ENCODE measurements at places on chromosomes 16 and 17.

- H3K4me1 ChIP-seq, result peaks cover 20% of the 10 kb centered on the region
- H3K36me3 ChIP-seq, result peaks cover 3% of the 10 kb centered on the region
- DNase-seq, result no peak
- H3K4me3 ChIP-seq, result no peak overlapping the region
Observed at GRCh38 chr17:47692137-47692894, 1.6 kb upstream of the TBKBP1 start.

DNA sequence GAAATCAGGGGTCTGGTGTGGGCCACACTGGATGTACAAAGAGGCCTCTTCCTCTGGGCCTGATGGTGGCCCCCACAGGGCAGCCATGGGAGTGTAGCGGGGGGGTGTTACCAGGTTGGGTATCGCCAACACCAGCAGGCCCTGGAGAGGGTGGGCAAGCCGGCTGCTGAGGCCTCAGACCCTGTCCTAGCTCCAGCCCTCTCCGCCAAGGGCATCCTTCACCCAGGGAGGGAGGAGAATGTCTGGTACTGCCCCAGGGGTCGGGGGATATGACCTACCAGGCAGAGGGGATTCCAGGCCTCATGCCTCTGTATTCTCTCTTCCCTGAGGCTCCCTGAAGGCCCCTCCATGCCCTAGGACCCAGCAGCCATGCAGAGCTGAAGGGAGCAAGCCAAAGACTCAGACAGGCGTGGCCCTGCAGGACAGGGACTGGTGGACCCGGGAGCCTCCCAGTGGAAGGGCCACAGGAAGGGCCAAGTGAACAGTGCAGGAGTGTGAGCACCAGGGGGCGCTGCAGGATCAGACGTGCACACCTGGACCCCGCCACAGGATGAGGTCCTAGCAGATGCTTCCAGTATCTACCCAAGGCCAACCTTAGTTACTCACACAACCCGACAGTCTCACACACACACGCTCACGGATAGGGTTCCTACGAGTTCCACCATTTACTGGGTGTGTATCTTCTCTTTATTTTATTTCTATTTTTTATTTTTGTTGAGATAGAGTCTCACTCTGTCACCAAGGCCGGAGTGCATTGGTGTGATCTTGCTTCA is 10.9 kb upstream of the CES4A start:
- no peak overlapping the region for H3K27ac ChIP-seq
- no peak overlapping the region for H3K4me3 ChIP-seq
- peaks cover 10% of the 10 kb centered on the region for H3K4me1 ChIP-seq
- H3K36me3 ChIP-seq, result no peaks in the 10 kb centered on the region

- peaks cover 28% of the 10 kb centered on the region for H3K36me3 ChIP-seq
- DNase-seq, result no peak
- peaks cover 6% of the 10 kb centered on the region for H3K4me1 ChIP-seq
- peak overlapping the region; percentile 16 for H3K27ac ChIP-seq
Observed at GRCh38 chr17:42459256-42459800, 650 bp downstream of the ATP6V0A1 start.

GRCh38 chr17:21228111-21228510 is 14.2 kb upstream of the TMEM11 start:
- DNase-seq, result no peak
- no peaks in the 10 kb centered on the region for H3K36me3 ChIP-seq

GRCh38 chr17:69267219-69267618 is 38.6 kb upstream of the ABCA10 start:
- H3K27ac ChIP-seq, result no peak overlapping the region
- DNase-seq, result no peak
- peaks cover 1% of the 10 kb centered on the region for H3K36me3 ChIP-seq
- no peaks in the 10 kb centered on the region for H3K27me3 ChIP-seq

DNA sequence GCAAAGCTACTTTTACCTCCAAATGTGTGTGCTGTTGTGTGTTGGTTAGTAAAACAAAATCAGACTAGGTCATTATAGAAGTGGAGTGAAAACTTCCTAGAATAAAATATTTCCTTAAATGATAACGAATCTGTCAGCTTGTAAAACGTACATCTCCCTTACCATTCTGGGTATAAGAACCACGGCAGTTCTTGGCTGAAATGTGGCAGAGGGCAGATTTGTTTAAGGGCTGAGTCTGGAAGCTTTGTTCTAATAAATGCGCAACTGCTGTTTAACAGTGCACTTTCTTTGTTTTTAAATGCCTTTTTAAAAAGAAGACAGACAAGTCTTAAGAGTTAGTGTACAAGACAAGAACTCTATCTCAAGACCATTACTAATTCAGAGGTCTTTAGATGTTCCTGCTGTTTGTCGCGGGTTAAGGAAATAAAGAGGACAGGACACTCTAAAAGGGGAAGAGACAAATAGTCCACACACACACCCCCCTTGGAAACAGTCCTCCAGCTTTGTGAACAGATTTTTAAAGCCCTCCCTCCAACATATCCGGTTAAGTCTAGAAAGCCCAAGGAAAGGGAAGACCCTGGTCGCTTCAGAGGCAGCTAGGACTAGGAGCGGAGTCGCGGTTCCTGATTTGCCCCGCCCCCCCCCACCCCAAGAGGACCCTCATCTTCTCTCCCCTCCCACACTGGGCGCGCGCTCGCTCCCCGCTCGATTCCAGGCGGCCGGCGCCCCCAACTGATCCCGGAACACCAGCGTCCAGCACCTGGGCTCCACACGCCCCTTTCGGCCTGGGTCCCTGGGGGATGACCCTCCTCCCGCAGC is 658 bp downstream of the SYNRG start:
- DNase-seq, result peak; percentile 77
- H3K4me1 ChIP-seq, result no peaks in the 10 kb centered on the region
- H3K4me3 ChIP-seq, result peak overlapping the region; percentile 99
- H3K27me3 ChIP-seq, result no peaks in the 10 kb centered on the region
- H3K36me3 ChIP-seq, result peaks cover 4% of the 10 kb centered on the region

DNA sequence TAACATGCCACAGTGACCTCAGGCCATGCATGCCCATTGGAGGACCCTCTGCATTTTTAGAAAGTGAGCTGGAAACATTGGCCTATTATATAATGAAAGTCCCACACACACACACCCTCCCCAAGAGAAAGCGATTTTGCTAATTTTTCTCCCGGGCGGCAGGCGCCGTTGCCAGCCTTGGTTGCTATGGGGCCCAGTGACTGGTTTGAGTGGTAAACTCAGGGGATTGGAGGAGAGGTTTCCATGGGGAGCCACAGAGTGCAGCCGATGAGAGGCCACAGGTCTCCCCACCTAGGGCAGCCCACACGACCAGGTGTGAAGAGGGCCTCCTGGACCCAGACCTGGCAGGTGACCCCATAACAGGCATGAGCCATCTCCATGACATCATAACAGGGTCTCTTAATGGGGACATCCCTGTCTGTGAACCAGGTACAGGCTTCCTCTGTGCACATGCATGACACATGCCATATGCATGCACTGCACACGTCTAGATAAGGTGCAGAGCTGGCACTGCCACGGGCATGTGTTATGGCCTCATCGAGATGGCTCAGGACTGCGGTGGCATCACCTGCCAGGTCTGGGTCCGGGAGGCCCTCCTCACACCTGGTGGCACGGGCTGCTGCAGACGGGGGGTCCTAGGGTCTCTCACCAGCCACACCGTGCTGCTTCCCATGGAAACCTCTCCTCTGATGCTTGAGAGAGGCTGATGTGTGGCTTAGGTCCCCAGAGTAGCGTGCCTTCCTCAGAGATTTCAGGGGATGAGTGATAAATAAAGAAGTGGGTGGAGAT is 144.1 kb downstream of the RBFOX3 start:
- H3K4me3 ChIP-seq, result no peak overlapping the region
- DNase-seq, result no peak

DNA sequence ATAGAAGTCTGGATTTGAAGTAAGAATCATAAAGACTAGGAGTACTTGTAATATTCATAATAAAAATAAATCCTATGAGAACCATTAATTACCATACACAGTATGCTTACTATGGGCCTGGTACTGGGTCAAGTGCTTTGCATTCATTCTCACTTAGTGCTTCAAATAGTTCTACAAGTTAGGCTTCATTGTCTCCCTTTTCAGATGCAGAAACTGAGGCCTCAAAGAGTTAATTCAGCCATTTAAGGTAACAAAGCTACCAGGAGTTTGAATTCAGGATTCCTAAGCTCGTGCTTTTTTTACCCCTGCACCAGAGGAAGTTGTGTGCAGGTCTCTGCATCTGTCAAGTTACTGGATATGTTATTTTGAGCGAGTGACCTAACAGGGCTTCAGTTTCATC is 1098.4 kb upstream of the EEF2KMT start:
- H3K27me3 ChIP-seq, result no peaks in the 10 kb centered on the region
- no peaks in the 10 kb centered on the region for H3K4me1 ChIP-seq
- no peaks in the 10 kb centered on the region for H3K36me3 ChIP-seq
- DNase-seq, result no peak

GRCh38 chr16:27181019-27181790 is 22.1 kb upstream of the KDM8 start:
- peaks cover 5% of the 10 kb centered on the region for H3K27me3 ChIP-seq
- no peaks in the 10 kb centered on the region for H3K4me1 ChIP-seq
- no peak overlapping the region for H3K27ac ChIP-seq

DNA sequence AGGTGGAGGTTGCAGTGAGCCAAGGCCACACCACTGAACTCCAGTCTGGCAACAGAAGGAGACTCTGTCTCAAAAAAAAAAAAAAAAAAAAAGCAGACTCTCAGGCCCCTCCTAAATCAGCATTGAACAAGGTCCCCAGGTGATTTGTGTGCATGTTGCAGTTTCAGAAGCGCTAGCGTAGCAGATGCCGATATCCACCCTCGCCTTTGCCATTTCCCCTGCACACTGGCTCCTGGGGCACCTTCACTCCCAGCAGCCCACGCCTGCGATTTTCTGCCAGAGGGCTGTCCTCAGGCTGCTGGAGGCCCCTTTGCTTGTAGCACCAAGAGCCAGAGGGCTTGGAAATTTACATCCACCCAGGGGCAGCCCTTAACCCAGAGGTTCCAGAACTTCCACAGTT is 95.6 kb downstream of the WSCD1 start:
- no peak overlapping the region for H3K27ac ChIP-seq
- H3K27me3 ChIP-seq, result no peaks in the 10 kb centered on the region
- no peak for DNase-seq
- H3K36me3 ChIP-seq, result no peaks in the 10 kb centered on the region
- H3K4me3 ChIP-seq, result no peak overlapping the region

- no peaks in the 10 kb centered on the region for H3K36me3 ChIP-seq
- H3K4me1 ChIP-seq, result peaks cover 7% of the 10 kb centered on the region
- H3K4me3 ChIP-seq, result no peak overlapping the region
- no peaks in the 10 kb centered on the region for H3K27me3 ChIP-seq
- no peak overlapping the region for H3K27ac ChIP-seq
Observed at GRCh38 chr16:22926105-22926751, 112.3 kb downstream of the HS3ST2 start.

- no peak overlapping the region for H3K27ac ChIP-seq
- H3K27me3 ChIP-seq, result peaks cover 34% of the 10 kb centered on the region
- no peak for DNase-seq
- no peaks in the 10 kb centered on the region for H3K36me3 ChIP-seq
Observed at GRCh38 chr16:25699069-25699468, 7.3 kb downstream of the HS3ST4 start.

GRCh38 chr17:45235416-45236281 is 14.0 kb downstream of the FMNL1 start:
- DNase-seq, result peak; percentile 83
- no peaks in the 10 kb centered on the region for H3K36me3 ChIP-seq
- peaks cover 84% of the 10 kb centered on the region for H3K27me3 ChIP-seq
- H3K27ac ChIP-seq, result no peak overlapping the region
- H3K4me3 ChIP-seq, result no peak overlapping the region

GRCh38 chr16:86410529-86410928 is 99.8 kb upstream of the FOXF1 start:
- no peak for DNase-seq
- no peaks in the 10 kb centered on the region for H3K36me3 ChIP-seq
- no peaks in the 10 kb centered on the region for H3K27me3 ChIP-seq

Measured in neuronal stem cell (in vitro differentiated cells).